Left ventricle myocardium inferior (tissue), 1 donor: ENCODE measurements at places on chromosomes 3 and 15. TPM values are rescaled to one million over a fixed set of nuclear protein-coding genes. Genes with fewer than 3 reads are reported as not detected.

DNA sequence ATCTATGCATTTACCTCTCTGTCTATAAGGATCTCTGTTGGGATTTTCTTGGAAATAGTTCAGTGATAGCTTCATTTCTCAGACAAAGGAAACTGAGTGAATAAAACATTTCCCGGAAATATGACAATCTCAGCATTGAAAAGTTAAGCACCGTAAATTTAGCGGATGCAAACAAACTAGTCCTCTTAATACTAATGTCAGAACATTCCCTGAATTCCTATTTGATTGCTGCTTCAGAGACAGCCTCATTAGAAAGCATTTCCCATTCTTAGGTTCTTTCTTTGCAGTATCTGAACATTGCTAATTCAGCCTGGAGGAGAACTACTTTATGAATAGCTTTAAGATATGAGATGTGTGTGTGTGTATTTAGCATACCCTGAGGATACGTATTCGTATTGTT lies 101.3 kb downstream of the NR2F2 start:
- DNase-seq: no peak
- H3K27me3 ChIP-seq: no peaks in the 10 kb centered on the region
- no peak overlapping the region for H3K4me3 ChIP-seq

- H3K4me3 ChIP-seq: peak overlapping the region; percentile 57
- H3K36me3 ChIP-seq: no peaks in the 10 kb centered on the region
- peaks cover 21% of the 10 kb centered on the region for H3K4me1 ChIP-seq
- peaks cover 98% of the 10 kb centered on the region for H3K27me3 ChIP-seq
- no peak overlapping the region for H3K27ac ChIP-seq
Measured at GRCh38 chr3:53495520-53496391, 1.3 kb downstream of the CACNA1D start.

- peaks cover 11% of the 10 kb centered on the region for H3K4me1 ChIP-seq
- DNase-seq: no peak
- no peaks in the 10 kb centered on the region for H3K27me3 ChIP-seq
- peaks cover 97% of the 10 kb centered on the region for H3K36me3 ChIP-seq
- H3K4me3 ChIP-seq: no peak overlapping the region
- no peak overlapping the region for H3K27ac ChIP-seq
Measured at GRCh38 chr3:14658978-14659377, 7.4 kb downstream of the CCDC174 start.

The NIPA2 gene
- total RNA-seq: 21.4 TPM

The MNS1 gene
- 1.4 TPM for total RNA-seq

The GP5 gene
- not detected for total RNA-seq

The SLTM gene
- 47.8 TPM for total RNA-seq
